Fibroblast of skin of back (primary cell): ENCODE measurements at places on chromosomes 11 and 22.

DNA sequence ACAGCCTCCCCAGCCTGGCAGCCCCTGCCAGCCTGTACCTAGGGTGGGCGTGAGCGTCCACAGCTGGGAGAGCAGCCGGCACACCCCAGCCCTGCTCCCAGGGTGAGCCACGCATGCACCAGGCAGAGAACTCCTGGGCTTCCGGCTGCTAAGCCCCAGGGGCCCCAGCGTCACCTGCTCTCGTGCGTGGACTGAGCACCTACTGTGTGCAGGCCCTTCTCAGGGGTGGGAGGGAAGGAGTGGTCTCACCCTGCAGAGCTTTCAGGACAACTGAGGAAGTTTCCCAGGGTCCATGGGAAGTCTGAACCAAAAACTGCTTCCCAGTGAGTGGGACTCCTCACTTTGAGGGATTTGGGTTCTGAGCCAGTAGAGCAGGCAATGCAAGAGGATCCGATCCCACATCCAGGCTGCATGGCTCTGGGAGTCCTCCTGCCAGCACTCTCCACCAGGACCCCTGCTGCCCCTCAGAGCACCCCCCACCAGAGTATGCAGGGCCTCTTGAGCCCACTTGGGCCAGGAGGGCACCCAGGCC is 47.1 kb upstream of the PRODH start:
- no peak for DNase-seq

GRCh38 chr11:65826984-65827735 is 6.6 kb upstream of the SNX32 start:
- DNase-seq = no peak

DNA sequence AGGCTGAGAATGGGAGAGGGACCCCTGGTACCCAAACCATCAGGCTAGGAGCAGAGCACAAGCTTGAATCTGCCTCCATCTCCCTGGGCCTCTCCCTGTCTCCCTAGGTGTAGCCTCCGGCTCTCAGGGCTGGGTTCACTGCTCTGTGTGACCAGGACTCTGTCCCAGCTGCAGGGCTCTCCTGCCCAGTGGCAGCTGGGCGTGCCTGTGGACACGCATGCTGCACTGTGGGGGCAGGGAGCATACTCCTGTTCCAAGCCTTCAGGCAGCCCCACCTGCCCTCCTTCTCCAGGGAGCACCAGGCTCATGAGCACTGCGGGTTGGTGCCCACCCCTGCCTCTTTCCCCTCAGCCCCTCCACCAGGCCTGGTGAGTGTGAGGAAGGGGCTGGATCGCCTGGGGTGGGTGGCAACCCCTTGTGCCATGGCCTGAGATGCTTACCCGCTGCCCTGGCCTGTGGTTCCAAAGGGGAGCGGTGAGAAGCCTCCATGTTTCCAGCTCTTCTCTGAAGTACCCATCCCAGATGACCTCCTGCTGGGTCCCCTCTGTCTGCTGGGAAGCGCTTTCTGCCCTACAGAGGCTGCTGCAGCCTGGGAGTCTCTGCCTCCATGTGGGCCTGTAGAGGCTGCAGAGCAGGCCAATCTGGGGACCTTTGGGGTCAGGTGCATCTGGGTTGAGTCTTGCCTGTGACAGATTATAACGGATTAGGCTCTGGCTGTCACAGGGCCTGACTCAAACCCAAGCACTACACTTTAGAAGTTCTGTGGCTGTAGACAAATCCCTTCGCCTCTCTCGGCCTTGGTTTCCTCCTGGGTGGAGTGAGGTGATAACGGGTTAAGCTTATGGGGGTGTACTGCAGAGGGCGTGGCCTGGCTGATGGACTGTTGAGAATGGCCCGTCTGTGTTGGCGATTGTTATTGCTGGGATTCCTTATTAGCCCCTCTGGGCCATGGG is 43.7 kb downstream of the WNT11 start:
- no peak for DNase-seq

GRCh38 chr11:1906611-1907423 is 12.7 kb upstream of the TNNT3 start:
- no peak for DNase-seq

GRCh38 chr11:133983660-133984316 is 27.0 kb upstream of the IGSF9B start:
- no peak for DNase-seq
